Activated T-cell treated with anti-CD3 and anti-CD28 coated beads, Interleukin-2, amount 50 U/mL, for 24 hours (primary cell): ENCODE measurements at places on chromosomes 6 and 20.

DNA sequence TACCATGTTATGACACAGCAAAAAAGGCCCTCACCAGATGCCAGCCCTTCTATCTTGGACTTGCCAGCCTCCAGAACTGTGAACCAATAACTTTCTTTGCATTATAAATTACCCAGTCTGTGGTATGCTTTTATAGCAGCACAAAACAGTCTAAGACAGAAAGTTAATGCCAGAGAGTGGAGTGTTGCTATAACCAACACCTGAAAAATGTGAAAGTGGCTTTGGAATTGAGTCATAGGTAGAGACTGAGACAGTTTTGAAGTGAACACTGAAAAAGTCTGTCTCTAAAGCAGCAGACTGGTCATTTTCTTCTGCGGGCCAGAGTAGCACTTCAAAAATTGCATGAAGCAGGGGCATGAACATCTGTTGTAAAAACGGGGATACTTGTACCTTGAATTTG lies 28.0 kb upstream of the ASIP start:
- no peak for DNase-seq

GRCh38 chr20:6629564-6629963 lies 137.9 kb upstream of the BMP2 start:
- DNase-seq: no peak

GRCh38 chr6:37126493-37126958 lies 43.4 kb upstream of the PIM1 start:
- DNase-seq: no peak

DNA sequence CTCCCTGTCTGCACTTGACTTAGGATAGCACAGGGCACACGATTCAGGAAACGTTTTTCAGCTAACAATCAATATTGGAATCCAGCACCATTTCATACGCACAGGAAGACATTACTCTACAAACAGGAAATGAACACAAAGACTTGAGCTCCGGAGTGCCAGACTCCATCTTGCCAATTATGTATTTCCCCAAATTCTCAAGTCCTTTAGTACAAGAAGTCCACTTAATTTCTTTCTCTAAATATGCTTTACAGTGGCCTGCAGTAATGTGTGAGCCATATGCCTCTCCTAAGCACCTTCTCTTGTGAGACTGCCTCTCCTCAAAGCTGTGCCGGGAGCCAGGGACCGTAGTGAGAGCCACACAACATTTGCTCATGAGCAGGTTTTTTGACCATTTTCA lies 168.2 kb downstream of the THBS2 start:
- DNase-seq: no peak

DNA sequence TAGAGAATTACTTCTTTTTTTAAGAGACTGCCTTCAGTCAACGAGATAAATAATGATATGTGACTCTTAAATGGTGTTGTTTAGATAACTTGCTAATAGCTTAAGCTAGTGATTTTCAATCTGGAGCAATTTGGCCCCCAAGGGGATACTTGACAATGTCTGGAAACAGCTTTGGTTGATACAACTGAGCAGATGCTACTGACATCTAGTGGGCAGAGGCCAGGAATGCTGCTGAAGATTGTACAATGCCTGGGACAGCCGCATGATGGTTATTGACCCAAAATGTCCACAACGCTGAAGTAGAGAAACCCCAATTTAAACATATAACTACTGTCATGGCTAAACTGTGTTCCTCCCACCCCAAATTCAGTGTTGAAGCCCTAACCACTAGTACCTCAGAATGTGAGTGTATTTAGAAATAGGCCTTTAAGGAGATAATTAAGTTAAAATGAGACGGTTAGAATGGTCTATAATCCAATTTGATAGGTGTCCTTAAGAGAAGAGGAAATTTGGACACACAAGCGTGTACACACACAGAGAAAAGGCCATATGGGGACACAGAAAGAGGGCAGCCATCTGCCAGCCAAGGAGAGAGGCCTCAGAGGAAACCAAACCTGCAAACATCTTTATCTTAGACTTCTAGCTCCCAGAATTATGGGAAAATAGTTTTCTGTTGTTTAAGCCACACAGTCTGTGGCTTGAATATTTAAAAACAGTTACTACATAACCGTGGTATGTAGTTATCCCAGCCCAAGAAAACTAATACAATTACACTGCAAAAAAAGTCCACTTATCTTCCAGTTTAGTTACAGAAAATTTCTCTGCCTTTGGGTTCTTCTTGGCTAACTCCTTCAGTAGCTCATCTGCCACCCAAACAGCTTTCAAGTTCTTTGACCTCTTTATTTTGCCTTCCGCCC lies 22.2 kb downstream of the RWDD2A start:
- DNase-seq: peak; percentile 49

GRCh38 chr6:28901831-28902230 lies 22.0 kb downstream of the TRIM27 start:
- DNase-seq: no peak

DNA sequence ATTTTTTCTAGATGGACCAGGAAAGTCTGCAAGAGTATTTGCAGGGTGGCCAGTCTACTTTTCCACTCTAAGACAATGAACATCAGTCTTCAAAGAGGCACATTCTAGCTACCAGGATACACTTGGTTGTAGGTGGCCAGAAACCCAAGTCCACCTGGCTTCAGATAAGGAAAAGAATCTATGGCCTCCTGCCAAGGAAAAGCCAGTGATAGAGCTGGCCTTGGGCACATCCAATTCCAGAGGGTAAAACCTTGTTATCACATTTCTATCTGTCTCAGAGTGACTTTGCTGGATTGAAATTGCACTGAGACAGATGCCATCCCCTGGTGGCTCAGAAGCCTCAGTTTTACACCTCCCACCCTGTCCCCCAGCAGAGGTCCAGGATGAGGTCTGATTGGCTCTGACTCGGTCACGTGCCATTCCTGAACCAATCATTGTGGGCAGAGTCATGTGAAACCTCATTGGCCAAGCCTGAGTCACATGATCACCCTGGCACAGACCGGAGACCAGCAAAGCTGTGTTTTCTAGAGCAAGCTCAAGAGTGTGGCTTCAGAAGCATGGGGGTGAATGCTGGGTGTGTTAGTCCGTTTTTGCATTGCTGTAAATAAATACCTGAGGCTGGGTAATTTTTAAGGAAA lies 497.4 kb upstream of the SULF2 start:
- no peak for DNase-seq

DNA sequence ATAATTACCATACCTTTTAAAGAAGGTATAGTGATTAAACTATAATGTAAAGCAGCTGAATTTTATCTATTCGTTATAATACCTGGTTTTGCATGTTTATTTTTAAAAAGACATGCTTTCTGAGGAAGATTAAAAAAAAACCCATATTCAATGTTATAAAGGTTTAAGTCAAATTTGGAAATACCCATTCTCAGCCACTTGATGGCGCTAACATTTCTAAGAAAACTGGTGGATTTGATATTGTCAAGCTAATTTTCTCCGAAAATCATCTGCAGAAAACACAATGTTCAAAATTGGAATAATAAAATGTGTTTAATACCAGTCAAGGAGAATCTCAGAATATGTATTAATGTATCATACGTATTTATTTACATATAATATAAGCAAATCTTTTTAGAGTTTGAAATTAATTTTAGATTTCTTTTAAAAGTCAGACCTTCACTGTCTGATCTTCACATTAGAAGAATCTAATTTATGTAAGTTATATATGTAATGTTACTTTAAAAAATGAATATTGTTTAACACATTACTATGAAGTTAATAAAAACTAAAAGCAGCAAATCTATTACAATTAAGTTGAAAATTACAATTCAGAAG lies 35.0 kb downstream of the SHPRH start:
- DNase-seq: no peak

GRCh38 chr20:25865715-25866656 lies 169.3 kb upstream of the ZNF337 start:
- peak; percentile 81 for DNase-seq

- no peak for DNase-seq
Observed at GRCh38 chr6:107692351-107692750, 131.8 kb downstream of the SCML4 start.

- no peak for DNase-seq
Observed at GRCh38 chr6:31422587-31422986, 19.2 kb downstream of the MICA start.

GRCh38 chr6:41599852-41600445 lies 38.3 kb upstream of the MDFI start:
- no peak for DNase-seq

GRCh38 chr6:135196739-135197510 lies 15.8 kb downstream of the MYB start:
- DNase-seq: peak; percentile 64

DNA sequence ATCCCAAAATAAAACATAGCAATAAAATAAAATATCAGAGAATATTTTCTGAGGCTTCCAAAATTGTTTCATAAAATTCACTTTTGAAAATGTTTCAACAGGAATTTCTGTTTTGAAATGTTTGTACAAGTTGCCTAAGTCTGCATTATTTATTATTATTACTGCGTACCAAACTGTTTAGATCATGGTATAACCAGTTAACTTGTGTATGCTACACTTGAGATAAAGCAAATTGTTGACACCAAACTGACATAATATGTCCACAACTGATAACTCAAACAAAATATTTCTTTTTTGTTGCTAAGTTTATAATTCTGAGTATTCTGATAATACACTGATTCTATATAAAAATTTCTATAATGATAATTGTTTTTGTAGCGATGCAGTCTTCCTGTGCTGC lies 531.8 kb upstream of the EYS start:
- no peak for DNase-seq

- no peak for DNase-seq
Observed at GRCh38 chr6:167324111-167324510, 775 bp upstream of the TTLL2 start.

DNA sequence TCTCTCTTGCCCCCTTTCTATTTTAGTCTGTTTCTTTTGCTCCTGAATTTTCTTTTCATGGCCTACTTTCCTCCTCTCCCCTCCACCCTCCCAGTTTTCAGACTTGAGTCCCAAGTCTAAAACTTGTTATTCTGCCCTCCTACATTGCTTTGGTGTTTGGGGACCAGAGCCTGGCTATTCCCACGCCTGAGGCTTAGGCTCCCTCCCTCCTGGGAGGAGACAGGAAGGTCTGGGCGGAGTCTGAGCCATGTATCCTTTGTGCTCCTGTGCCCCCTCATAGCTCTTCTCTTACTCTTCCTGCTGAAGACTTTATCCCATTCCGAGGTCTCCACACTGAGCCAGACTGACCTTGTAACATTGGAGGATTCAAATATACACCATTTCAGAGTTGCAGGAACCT lies 69.5 kb downstream of the DAAM2 start:
- no peak for DNase-seq

- no peak for DNase-seq
Observed at GRCh38 chr6:39568896-39569295, 156.3 kb downstream of the KIF6 start.

GRCh38 chr20:34562641-34563040 lies 4.1 kb downstream of the MAP1LC3A start:
- no peak for DNase-seq

DNA sequence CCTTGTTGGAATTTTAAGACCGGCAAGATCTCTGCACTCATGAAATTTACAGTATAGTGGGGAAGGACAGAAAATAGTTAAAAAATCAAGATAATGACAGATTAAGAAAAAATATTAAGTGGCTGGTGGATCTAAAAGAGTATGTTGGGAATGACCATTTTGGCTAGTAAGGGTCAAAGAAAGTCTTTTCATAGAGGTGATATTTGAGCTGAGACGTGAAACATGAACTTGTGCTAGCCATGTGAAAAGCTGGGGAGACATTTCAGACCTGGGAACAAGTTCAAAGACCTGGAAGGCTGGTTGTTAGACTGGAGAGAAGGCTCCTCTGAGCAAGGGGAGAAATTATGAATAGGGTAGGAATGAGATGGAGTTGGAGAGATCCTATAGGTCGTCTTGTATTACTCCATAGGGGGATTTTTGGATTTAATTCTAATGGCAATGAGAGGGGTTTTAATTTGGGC lies 4.7 kb downstream of the BICRAL start:
- no peak for DNase-seq

GRCh38 chr20:45301824-45302271 lies 4.8 kb upstream of the RBPJL start:
- DNase-seq: no peak

DNA sequence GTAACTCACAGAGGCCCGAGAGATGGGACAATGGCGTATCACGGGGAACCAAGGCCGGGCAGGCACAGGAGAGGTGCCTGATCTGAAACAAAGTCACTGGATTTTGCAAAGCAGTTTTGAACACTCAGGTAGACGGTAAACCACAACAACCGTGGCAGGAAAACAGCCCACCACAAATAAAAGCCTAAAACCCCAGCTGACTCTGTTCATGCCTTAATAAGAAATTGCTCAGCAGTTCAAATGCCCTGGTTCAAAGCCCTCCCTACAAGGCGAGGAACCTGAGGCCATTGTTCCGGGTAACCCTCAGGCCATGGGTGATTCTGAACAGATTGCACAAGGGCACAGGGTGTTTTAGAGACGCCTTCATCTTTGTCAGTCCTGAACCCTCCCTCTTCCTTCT lies 114.2 kb downstream of the MAP3K7 start:
- no peak for DNase-seq

DNA sequence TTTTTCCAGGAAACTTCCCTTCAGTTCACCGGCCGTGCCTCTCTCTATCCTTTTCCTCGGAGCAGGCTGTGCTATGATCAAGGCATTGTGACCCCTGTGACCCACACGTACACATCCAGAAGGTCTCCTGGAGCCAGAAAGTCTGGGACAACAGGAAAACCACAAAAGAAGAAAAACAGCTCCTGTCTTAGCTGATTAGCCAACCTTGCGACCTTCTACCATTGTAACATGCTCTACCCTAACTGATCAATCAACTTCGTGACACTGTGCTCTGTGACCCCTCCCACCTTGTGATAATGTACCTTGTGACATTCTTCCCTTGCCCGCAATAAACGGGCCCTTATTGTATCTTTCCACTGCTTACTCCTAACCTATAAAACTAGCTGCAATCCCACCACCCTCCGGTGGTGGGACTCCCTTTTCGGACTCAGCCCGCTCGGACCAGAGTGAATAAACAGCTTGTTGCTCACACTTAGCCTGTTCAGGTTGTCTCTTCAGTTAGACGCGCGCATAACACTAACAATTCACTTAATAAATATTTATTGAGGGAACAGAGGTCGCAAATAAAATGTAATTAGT lies 24.2 kb downstream of the ZNF311 start:
- DNase-seq: peak; percentile 65

DNA sequence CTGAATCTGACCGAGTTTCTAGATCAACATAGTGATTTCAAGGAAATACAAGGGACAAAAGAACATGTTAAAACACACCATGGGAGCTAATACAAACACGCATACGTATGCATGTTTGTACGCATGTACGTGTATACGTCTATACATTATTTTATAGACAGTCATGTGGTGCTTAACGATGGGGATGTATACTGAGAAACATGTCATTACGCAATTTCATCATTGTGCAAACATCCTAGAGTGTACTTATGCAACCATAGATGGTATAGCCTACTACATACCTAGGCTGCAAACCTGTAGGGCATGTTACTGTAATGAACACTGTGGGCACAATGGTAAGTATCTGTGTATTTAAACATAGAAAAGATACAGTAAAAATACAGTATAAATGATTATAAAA lies 25.0 kb upstream of the NELFCD start:
- no peak for DNase-seq

DNA sequence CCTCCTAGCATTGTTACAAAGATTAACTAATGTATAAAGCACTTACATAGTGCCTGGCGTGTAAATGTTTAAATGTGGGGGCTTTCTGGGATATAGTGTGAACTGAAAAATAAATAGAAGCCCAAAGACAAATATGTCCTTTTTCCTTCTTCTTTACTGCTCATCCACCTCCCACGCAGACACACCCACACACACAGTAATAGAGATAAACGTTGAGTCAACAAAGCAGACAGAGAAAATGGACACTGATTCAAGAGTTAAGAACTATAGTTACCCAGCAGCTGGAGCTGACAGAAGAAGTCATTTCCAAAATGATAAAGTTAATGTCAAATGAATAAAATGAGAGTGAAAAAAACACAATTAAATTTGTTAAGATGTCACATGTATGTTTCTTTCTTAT lies 68.3 kb downstream of the FHL5 start:
- DNase-seq: no peak
